ENCODE measurements at places on chromosomes 13 and 19. TPM values are rescaled to one million over a fixed set of nuclear protein-coding genes. Genes with fewer than 3 reads are reported as not detected.

Gene METTL21C
- not detected for polyA plus RNA-seq

Gene LGALS14
- not detected for polyA plus RNA-seq

- peak; percentile 18 for DNase-seq
Observed at GRCh38 chr19:6740589-6741343, 1.3 kb downstream of the TRIP10 start.

- no peak for DNase-seq
Observed at GRCh38 chr13:102935896-102936321, 90.1 kb downstream of the ERCC5 start.

GRCh38 chr19:5515737-5516136 lies 52.0 kb downstream of the TINCR start:
- DNase-seq, result no peak

All from fibroblast of lung (primary cell).